Mesothelial cell of epicardium (in vitro differentiated cells): ENCODE measurements at places on chromosomes 11 and 22. TPM values are rescaled to one million over a fixed set of nuclear protein-coding genes. Genes with fewer than 3 reads are reported as not detected.
A peak's percentile ranks its signal among the peaks of the same experiment; 100 is the strongest.

DNA sequence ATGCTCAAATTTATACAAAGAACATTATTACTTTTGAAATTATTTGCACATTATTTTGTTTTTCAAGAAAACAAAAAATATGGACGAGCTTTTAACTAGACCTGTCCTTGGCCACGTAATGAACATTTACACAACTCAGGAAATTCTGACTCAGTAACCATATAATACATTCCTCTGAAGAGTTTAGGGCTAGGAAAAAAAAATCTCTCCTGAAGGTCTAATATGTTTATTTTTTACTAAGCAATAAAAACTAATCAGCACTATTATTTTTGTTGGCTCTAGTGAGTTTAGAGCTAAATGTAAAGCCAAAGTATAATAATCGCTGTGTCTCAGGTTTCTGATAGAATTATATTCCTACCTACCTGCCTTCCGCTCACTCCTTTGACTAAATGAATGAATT, 187.5 kb downstream of the SWAP70 start:
- H3K36me3 ChIP-seq, result peaks cover 20% of the 10 kb centered on the region
- no peak overlapping the region for H3K27ac ChIP-seq
- no peaks in the 10 kb centered on the region for H3K27me3 ChIP-seq
- no peak for DNase-seq

Gene FRMD8
- total RNA-seq, result 23.5 to 26.4 TPM (median 25.0 TPM) in 3 replicates

- H3K4me1 ChIP-seq, result peaks cover 9% of the 10 kb centered on the region
- no peak overlapping the region for H3K27ac ChIP-seq
- peaks cover 47% of the 10 kb centered on the region for H3K27me3 ChIP-seq
- H3K36me3 ChIP-seq, result no peaks in the 10 kb centered on the region
These were observed 265.4 kb upstream of the PLET1 start for GRCh38 chr11:112525844-112526590.

Gene CDHR5
- total RNA-seq, result 0.27 to 0.58 TPM (median 0.34 TPM) in 3 replicates

GRCh38 chr11:17476317-17477083, at the start of gene ABCC8:
ABCC8 (minus strand) TSS chr11:17476845; CDS start chr11:17476776, 69 bp downstream.
- peak within 1 kb of the TSS; percentile 55 for H3K4me3 ChIP-seq
- H3K27me3 ChIP-seq, result peaks cover 98% of the 10 kb centered on the region
- no peak for DNase-seq
- H3K27ac ChIP-seq, result no peak within 1 kb of the TSS

DNA sequence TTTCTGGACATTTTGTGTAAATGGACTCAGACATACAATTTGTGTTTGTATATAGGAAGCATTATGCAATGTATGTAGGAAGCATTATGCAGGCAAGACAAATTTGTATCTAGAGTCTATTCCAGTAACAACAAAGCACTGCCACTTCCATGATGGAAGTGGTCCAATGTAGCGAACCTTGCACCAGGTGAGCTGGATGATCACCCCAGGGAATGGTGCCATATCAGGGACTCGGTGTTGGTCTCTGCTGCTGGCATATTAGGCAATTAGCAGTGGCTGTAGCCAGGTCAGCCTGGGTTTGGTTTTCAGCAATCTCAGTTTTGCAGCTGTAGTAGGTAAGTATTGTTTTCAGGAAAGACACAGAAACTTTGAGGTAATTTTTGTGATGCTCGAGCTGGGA, 12.8 kb downstream of the ZFP91 start:
- no peak overlapping the region for H3K4me3 ChIP-seq
- H3K27me3 ChIP-seq, result no peaks in the 10 kb centered on the region
- DNase-seq, result no peak

GRCh38 chr11:2382936-2383851, 6.1 kb downstream of the CD81 start:
- H3K36me3 ChIP-seq, result peaks cover 4% of the 10 kb centered on the region
- no peak overlapping the region for H3K4me3 ChIP-seq
- no peak for DNase-seq
- no peaks in the 10 kb centered on the region for H3K27me3 ChIP-seq

GRCh38 chr22:26983311-26983710, 325.9 kb downstream of the MIAT start:
- peaks cover 20% of the 10 kb centered on the region for H3K4me1 ChIP-seq
- H3K27me3 ChIP-seq, result peaks cover 39% of the 10 kb centered on the region
- H3K27ac ChIP-seq, result no peak overlapping the region
- no peaks in the 10 kb centered on the region for H3K36me3 ChIP-seq
- no peak for DNase-seq
- no peak overlapping the region for H3K4me3 ChIP-seq

GRCh38 chr11:33912405-33913361, 20.8 kb upstream of the LMO2 start:
- H3K27ac ChIP-seq, result no peak overlapping the region
- H3K4me3 ChIP-seq, result no peak overlapping the region
- peaks cover 1% of the 10 kb centered on the region for H3K27me3 ChIP-seq
- H3K36me3 ChIP-seq, result peaks cover 2% of the 10 kb centered on the region

Gene MRGPRX4
- total RNA-seq, result not detected in 3 replicates

DNA sequence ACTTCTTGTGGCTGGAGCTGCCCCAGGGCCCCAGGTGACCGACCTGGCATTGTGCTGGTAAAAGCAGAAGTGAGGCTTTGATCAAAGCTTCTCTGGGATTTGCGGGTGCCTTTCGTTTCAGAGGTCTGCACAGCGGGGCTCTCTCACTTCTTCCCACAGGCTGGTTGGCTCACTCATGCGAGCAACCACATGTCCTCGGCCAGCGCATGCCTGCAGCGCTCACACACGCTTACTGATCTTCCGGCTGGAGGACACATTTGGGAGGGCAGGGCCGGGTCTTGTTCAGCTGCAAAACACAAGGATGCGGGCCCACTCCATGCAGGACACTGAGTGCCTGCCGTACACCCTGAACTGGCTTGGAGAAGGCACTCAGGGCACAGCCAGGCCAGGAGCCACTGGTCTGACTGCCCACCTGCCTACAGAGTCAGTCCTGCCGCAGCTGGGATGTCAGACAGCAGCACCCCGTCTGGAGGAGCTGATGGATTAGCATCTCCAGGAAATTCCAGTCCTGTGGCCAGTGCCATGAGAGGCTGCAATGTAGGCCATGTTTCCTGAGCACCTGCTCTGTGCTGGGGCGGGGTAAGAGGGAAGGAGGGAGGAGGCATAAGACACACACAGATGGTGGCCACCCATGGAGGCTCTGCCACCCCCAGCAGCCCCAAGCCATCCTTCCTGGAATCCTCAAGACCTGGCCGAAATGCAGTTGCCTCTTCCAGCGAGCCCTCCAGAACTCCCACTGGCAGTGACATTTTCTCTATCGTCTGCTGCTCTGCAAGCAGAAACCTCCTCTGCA, 1383.2 kb downstream of the BRD1 start:
- peaks cover 15% of the 10 kb centered on the region for H3K27me3 ChIP-seq
- no peaks in the 10 kb centered on the region for H3K36me3 ChIP-seq
- H3K4me3 ChIP-seq, result no peak overlapping the region
- H3K4me1 ChIP-seq, result no peaks in the 10 kb centered on the region
- no peak for DNase-seq

GRCh38 chr11:1198561-1199240, 24.2 kb upstream of the MUC5B start:
- H3K27ac ChIP-seq, result no peak overlapping the region
- peaks cover 2% of the 10 kb centered on the region for H3K27me3 ChIP-seq
- no peak overlapping the region for H3K4me3 ChIP-seq
- no peaks in the 10 kb centered on the region for H3K36me3 ChIP-seq
- no peaks in the 10 kb centered on the region for H3K4me1 ChIP-seq

DNA sequence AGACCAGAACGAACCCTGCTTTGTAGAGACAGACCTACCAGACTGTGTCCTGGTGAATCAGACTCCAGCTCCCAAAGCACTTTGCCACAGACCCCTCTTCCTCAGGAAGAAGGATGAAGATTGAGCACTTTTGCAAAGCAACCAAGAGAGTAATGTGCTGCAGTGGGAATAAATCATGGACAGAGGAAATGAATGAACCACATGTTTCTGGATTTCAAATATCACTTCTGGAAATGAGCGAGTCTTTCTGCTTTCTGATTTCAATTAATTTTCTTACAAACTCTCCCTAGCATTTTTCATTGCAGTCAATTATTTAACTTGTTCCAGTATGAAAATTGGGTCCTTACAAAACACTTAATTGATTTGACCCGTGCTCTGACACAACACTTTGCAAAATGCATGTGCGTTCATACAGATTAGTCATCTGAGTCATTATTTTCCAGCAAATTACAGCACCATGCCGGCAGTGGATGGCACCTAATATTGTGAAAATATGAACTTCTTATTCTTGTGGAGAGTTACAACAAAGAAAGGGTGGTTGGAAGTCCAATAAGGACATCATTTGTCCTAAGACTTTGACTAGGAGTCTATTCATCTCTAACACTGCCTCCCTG, 315.9 kb upstream of the CCDC90B start:
- no peaks in the 10 kb centered on the region for H3K27me3 ChIP-seq
- no peaks in the 10 kb centered on the region for H3K36me3 ChIP-seq
- DNase-seq, result no peak
- peaks cover 8% of the 10 kb centered on the region for H3K4me1 ChIP-seq
- no peak overlapping the region for H3K4me3 ChIP-seq
- H3K27ac ChIP-seq, result no peak overlapping the region

Gene AP5B1
- 23.3 to 24.9 TPM (median 24.3 TPM) in 3 replicates for total RNA-seq

Gene SCGB2A2
- not detected in 3 replicates for total RNA-seq

Gene LGR4
- 26.8 to 28.2 TPM (median 27.5 TPM) in 3 replicates for total RNA-seq

GRCh38 chr11:71165771-71166170, 86.6 kb downstream of the SHANK2 start:
- no peaks in the 10 kb centered on the region for H3K27me3 ChIP-seq
- H3K27ac ChIP-seq, result no peak overlapping the region
- no peak overlapping the region for H3K4me3 ChIP-seq
- no peak for DNase-seq

GRCh38 chr11:14386895-14387480, 28.0 kb upstream of the RRAS2 start:
- H3K27ac ChIP-seq, result no peak overlapping the region
- no peak overlapping the region for H3K4me3 ChIP-seq
- H3K36me3 ChIP-seq, result no peaks in the 10 kb centered on the region
- no peaks in the 10 kb centered on the region for H3K4me1 ChIP-seq

Gene USP35
- total RNA-seq, result 12.3 to 13.4 TPM (median 13.2 TPM) in 3 replicates

DNA sequence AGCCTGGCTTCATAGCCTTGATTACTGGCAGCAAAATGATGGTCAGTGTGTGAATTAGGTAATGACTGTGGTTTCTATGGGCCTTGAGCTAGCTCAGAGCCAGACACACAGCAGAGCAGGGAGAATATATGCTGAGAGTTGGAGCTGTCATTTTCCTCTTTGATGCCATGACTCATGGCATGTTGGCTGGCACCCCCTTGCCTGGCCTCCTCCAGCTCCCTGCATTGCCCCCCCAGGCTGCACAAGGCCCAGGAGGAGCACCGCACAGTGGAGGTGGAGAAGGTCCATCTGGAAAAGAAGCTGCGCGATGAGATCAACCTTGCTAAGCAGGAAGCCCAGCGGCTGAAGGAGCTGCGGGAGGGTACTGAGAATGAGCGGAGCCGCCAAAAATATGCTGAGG, 20.3 kb upstream of the RRM1 start:
- DNase-seq, result no peak
- no peaks in the 10 kb centered on the region for H3K27me3 ChIP-seq
- H3K27ac ChIP-seq, result peak overlapping the region; percentile 54
- no peak overlapping the region for H3K4me3 ChIP-seq
- H3K36me3 ChIP-seq, result peaks cover 2% of the 10 kb centered on the region
